ENCODE measurements at places on chromosomes 16 and 17.

DNA sequence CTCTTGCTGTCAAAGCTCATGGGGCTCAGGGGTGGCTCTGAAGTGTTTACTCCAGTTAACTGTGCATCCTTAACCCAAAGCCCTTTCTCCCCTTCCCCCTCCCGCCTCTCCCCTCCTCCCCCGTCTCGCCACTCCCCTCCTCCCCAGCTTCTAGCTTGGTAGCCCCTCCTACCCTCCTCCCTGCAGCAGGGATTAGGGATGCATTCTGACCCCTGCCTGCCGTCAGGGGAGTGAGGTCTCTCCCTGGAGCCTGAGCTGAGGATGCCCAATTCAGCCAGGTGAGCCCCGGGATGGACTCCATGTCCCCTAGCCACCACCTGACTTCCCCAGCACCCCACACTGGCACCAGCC is 1.6 kb downstream of the HS3ST6 start:
- no peak for DNase-seq

DNA sequence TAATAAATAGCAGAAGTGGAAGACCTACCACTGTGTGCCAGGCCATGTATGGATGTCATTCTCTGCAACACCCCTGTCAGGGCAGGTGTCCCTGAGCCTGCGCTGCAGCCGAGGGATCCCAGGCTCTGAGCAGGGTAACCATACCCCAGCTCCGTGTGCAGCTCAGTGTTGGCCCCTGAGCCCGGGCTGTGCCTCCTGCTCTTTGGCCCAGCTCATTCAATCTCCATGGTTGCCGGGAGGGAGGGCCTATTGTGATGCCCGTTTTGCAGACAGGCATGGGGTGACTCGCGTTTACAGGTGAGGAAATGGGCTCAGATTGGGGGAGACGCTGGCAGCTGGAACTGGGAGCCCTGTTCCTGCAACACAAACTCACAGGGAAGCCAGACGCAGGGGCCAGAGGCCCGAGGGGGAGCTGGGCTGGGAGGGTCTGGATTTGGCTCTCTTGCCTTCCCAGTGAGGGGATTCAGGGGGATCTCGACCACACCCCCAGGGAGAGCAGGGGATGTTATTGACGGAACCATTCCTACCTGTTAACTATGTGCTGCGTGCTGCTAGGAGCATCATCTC is 190.5 kb downstream of the IRF8 start:
- no peak for DNase-seq

DNA sequence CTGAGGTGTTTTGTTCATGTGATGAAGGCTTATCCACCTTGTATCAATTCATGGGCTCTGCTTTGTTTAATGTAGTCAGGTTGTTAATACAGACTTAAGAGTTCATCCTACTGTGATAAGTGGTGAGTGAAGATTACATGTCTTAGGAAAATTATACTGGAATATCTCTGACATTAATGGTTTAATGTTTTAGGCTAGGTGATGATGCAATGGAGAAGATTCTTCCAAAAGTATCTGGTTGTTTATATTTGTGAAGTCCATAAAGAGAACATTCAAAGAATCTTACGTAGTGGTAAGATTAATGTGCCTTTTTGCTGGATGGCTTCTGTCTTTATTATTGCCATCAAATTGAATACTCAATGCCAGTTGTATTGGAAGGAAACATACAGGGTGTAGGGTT is 236.4 kb downstream of the BCAS3 start:
- DNase-seq, result no peak

- DNase-seq, result no peak
Observed at GRCh38 chr17:41967141-41967920, 736 bp downstream of the CNP start.

DNA sequence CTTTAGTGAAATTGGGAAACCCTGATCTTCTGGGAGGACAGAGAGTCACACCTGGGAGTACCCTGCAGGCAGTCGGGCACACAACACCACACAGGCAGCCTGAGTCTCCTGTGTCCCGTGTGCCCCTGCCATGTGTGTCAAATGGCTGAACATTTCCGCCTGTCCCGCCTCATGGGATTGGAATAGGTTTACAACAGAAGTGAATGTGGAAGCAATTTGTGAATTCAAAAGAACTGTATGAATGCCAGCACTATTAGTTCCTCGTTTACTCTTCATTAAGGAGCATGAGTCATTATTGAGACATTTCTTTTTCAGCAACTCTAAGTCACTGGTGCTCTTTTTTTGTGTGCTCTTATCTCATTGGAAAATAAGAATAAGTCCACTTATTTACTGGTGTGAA is 226.5 kb downstream of the PMP22 start:
- no peak for DNase-seq

- no peak for DNase-seq
Observed at GRCh38 chr16:22300427-22301071, 3.3 kb downstream of the POLR3E start.

DNA sequence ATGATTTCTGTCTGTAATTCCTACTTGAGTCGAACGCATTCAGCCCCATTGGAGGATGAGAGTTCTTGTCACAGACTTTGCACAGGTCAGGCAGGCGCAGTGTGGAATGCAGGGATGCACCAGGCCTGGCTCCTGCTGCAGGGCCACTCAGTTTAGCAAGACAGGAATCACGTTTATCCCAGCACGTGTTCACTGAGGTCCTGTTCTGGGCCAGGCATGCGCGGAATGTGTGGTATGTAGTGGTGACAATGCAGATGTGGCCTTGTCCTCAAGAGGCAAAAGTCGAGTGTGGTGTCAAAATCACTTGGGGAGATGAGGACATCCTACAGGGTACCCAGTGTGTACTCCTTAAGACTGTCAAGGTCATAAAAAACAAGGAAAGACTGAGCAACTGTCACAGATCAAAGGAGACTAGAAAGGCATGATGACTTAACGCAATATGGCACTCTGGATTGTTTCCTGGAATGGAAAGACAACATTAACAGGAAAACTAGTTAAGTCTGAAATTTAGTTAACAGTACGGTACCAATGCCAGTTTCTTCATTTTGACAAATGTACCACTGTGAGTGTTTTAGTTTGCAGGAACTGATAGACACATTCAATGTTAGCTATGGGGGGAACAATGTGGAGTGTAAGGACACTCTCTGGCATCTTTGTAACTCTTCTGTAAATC is 121.5 kb upstream of the ADAMTS18 start:
- no peak for DNase-seq

GRCh38 chr17:78839762-78840529 is 668 bp downstream of the USP36 start:
- DNase-seq, result no peak

DNA sequence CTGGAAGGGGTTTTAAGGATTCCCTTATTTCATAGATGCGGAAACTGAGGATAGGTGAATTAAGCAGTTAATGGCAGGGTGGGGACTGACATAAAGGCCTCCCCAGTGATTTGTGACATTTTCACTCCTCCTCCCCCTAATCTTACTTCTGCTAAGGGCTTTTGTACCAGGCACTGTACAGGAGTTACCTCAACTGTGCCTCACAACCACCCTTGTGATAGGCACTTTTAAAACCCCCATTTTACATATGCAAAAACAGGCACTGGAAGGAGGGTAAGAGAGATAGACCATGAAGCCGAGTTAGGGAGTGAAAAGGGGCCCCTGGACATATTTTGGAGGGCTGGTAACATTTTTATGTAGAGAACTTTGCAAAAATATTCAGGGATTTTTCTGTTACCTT is 862 bp upstream of the GDE1 start:
- no peak for DNase-seq

DNA sequence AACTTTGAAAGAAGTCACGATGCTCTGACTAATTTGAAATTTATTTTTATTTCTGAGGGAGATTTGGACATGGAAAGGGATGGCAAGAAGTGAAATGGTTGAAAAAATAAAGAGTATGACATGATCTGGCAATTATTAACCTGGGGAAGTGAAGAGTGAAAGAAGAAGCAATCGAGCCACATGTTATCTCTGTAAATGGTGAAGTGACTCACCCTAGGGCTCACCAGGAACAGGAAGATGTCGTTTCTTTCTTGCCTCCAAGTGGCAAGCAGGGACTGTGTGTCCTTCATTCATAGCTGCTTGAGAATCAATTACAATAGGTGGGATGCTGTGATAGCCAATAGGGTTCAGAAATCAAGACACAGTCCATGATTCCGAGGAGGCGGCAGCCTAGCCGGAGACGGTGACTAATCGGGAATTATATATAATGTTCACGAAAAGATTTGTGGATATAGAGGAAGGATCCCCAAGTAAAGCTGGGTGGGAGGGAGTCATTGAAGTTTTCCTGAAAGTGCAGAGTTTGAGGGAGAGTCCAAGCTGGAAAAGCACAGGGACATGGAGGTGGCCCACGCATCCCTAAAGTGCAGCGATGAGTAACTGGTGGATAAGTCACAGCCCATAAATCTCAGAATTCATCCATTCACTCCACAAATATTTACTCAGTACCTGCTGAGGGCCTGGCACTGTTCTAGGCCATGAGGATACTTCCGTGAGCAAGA is 18.2 kb upstream of the KRT20 start:
- no peak for DNase-seq

- DNase-seq, result no peak
Observed at GRCh38 chr17:48520631-48521079, 10.2 kb downstream of the HOXB1 start.

GRCh38 chr16:54174201-54174600 is 112.4 kb downstream of the IRX3 start:
- no peak for DNase-seq

Data from Panc1 (cell line).